ENCODE measurements at places on chromosomes 2 and 18.

- DNase-seq: no peak
Measured at GRCh38 chr2:170162271-170162632, 15.7 kb upstream of the MYO3B start.

- DNase-seq: no peak
Measured at GRCh38 chr18:69487488-69488394, 87.1 kb downstream of the DOK6 start.

DNA sequence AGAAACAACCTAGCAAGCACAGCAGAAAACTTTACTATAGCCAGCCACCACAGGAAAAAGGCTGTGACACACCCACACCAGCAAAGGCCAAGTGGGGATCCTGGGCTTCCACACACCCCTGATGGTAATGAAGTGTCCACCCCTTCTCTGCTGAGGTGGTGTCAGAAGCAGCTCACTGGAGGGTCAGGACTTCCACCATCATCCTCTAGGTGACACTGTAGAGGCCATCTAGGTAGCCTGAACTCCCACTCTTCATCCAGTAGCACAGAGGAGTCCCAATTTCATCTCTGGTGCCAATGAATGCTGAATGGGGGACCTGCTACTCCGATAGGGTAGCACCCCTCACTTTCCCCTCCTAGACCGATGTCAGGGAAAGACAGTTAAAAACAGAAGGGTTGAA is 1544.4 kb downstream of the LRP1B start:
- DNase-seq: peak; percentile 64

DNA sequence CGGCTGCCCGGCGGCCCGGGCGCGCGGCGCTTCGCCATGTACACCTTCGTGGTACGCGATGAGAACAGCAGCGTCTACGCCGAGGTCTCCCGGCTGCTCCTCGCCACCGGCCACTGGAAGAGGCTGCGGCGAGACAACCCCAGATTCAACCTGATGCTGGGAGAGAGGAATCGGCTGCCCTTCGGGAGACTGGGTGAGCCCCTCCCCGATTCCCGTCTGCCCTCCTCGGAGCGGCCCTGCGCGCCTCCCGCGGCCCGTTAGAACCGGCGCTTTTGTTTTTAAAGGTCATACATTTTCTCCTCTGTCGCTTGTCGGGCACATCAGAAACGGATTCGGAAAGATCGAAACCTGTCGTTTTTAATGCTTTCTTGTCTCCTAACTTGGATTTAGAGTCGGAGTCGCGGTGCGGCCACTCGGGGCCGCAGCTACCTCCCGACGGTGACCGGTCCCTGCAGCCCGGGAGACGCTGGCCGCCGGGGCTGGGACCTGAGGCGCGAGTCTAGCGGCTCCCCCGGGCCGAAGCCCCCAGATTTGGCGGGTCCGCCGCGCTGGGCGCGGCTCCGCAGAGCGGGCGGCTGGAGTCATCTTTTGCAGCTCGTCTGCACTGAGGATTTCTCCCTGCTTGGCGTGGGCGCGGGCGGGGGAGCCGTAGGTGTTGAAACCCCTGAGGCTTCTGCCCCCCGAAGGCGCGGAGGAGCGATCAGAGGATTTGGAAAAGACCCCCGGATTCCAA is 519 bp downstream of the TTL start:
- peak; percentile 39 for DNase-seq

GRCh38 chr2:138391946-138392345 is 109.6 kb upstream of the SPOPL start:
- DNase-seq: no peak

DNA sequence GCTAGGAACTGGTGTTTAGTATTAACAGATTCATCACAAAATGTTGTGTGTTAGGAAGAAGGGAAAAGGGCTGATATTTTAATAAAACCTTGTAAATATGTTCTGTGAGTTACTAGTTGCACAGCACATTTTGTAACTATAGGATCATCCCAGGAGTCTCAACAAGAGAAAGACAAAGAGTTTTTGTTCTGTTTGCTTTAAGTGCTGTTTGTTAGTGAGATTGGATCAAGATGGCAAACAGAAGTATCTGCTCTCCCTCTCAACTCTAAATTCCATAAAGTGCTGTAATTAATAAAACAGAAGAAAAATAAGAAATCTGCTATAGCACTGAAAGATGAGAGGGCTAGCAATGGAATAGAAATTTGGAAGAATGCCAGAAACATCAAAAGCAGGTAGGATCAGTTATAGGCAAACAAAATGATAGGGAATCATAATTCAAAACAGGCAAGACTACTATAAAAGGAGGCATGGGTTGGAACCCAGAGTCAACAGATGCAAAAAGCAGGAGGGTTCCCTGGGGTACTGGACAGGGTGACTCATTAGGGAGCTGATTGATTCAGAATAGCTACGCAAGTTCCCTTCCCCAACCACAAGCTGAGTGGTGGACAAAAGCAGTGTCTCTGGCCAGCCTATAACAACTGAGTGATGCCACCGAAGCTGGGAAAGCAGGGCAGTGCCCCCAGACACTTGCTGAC is 75.8 kb downstream of the DYNC1I2 start:
- no peak for DNase-seq

GRCh38 chr2:2621855-2622254 is 290.8 kb upstream of the MYT1L start:
- DNase-seq: no peak

DNA sequence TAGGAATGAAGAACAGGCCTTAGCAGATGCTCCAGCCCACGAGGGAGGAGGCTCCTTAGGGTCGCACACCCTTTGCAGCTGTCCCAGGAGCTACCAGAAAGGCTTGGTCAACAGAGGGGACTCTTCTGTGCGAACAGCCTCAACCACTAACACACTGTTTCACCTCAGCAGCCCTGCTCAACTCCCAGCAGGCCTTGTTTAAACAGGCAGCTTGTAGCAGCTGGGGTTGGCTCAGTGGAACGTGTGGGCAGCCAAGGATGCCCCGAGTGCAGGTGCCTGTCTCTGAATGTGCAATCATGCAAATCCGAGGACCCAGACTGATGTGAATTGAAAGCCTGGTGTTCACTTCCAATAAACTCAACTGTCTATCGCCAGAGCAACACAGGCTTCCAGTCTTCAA is 88.7 kb upstream of the CXCR4 start:
- DNase-seq: no peak

- no peak for DNase-seq
Measured at GRCh38 chr2:44948565-44949328, 7.2 kb downstream of the SIX3 start.

- DNase-seq: no peak
Measured at GRCh38 chr18:78939734-78940494, 39.7 kb upstream of the SALL3 start.

DNA sequence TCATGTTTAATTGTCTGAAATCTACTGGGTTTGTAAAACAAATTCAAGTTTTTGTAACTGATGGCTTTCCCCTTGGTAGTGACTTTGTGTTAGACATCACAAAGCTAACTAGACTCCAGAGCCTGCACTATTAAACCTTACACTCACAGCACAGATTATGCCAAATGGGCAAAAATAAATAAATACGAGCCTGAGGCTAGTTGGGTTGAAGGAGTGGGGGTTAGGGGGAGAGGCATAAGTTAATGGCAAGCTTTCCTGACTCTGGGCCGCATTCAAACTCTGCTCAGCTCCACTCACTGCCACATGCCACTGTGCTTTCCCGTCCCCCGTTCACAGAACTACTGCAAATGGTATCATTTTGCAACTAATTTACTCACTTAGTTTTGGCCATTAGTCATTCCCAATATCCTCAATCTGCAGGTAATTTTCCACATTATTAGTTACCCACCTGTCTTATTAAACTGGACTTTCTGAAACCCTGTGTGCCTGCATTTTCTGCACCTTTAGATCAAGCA is 1079.9 kb upstream of the PIK3C3 start:
- no peak for DNase-seq

DNA sequence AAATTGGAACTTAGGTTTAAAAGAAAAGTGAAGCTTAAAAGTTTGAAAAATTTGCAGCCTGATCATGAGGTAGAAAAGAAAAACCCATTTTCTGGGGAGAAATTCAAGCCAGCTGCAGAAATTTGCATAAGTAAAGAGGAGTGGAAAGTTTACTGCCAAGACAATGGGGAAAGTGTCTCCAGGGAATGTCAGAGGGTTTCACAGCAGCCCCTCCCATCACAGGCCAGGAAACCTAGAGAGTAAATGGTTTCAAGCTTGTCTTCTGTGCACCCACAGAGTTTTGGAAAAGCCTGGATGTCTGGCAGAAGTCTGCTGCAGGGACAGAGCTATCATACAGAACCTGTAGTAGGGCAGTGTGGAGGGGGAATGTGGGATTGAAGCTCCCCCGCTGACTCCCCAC is 254.0 kb upstream of the FSIP2 start:
- peak; percentile 41 for DNase-seq

GRCh38 chr2:148619560-148620195 is 24.9 kb upstream of the EPC2 start:
- no peak for DNase-seq

DNA sequence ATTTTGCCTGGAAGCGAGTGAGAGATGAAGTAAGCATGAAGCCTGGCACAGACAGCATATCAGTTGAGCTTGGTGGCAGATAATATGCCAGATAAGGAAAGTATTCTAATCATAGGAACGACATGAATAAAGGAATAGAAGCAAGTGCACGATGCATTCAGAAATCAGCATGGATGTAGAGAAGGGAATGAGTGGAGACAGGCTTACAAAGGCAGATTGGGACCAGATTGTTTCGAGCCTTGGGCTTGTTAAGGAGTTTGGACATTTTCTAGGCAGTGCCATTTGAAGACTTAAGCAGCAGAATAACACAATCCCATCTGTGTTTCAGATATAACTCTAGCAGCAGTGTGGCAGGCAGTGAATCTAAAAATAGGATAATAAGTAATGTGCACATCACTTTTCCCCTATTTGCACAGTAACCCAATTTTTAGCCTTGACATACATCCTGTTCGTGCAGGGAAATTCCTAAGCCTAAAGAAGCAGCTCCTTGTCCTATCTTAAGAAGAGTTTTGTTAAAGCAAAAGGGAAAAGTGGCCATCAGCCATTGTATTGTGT is 450.2 kb downstream of the PLCL1 start:
- DNase-seq: no peak

- DNase-seq: no peak
Measured at GRCh38 chr18:23267447-23267776, 132.1 kb downstream of the CABLES1 start.

DNA sequence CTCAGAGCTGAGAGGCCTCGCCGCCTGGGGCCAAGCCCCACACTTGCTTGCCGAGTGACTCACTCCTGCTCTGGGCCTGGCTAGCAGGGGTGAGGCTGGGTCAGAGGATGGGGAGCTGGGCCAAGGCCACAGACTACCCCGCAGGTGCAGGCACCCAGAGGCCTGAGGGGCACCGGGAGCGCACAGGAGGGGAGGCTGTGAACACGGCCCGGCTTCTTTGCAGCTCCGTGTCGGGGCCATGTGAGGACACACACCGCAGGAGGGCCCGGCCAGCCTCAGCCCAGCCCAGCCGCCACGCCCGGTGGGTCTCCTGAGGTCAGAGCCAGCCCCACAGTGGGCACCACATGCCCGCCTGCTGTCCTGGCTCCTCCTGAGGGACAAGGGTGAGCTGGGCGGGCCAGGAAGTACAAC is 8.4 kb downstream of the GPC1 start:
- DNase-seq: no peak

- no peak for DNase-seq
Measured at GRCh38 chr2:202909394-202910192, 1.9 kb downstream of the WDR12 start.

DNA sequence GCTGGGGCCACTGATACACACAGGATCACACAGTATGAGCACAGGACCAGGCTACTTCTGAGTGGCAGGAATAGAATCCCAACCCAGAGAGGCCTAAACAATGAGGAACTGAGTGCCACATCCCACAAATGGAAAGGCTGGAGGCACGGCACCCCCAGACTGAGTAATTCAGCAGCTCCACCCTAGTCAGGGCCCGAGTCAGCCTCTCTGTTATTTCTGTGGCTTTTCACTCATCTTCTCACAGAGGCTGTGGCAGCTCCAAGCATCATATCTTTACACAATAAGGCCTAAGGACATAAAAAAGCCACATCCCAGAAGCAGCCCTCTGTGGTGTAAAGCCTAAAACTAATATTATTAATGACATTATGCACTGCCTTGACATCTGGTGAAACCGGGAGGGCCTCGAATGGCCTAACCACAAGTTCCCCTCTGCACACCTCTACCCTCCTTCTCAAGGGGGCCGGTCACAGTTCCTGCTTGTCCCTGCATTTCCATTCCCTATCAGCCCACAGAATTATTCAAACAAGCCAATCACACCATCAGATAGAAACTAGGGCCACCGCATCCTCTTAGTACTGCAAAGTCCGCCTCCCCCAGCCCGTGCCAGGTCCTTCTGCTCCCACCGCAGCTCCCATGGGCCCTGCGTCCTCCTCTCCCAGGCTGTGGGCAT is 12.5 kb upstream of the MAL start:
- DNase-seq: no peak

DNA sequence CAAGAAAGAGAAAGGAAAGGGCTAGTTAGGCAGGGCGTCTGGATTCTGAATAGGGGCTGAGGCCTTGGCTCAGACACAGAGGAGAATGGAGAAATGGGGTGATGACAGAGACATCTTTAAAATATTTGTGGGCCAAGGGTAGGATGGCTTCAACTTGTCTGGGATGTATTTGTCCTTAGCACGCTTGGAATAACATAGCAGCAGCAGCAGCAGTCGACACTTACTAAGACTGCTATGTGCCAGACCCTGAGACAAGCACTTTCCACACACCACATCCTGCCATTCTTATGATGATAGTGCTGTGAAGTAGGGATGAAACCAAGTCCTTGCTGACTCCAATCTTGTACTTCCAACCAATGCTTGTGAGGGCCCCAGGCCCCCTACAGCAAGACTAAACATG is 2.6 kb downstream of the IL1RL1 start:
- no peak for DNase-seq

DNA sequence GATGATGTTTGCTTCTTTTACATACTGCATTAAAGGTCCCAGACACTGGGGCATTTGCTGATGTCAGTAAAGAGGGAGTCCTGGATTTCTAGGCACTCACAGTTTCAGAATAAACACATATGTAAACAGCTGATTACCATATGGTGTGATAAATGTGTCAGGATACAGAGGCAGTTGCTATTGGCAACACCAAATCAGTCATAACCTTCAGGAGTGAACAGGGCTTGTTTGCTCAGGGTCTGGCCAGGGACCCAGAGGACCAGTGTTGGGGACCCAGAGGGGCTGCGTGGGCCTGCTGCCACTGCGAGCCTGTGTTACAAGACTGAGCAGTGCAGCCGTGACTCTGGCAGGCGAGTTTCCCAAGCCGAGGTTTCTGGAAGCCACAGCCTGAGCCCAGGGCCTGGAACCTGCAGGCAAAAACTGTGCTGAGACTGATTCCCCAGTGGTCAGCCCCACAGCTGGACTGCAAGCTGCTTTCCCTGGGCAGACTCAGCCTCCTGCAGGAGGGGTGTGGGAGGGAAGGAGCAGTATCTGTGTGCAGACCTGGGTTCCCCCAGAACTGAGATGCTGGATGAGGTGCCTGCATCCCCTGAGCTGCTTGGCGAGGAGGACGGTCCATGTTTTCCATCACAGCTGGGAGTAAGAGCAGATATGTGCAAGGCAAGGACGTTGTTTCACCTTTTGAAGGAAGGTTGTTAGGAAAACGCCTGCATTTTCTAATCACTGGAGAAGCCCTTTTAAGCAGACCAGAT is 23.6 kb downstream of the ASAP2 start:
- no peak for DNase-seq
